ENCODE measurements at places on chromosomes 16 and 17.

DNA sequence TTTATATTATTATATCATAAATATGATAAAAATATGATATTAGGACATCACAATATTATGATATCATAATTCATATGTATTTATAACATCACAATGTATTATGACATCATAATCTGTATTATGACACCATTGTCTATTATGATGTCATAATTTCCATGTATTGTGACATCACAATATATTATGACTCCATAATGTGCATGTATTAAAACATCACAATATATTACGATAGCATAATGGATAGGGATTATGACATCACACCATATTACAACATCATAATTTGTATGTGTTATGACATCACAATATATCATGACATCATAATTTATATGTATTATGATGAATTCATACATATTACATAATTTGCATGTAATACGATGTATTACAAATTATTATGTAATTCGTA, 1755.9 kb downstream of the TP53TG3F start:
- no peak for DNase-seq

GRCh38 chr16:89612415-89613166, 851 bp upstream of the DPEP1 start:
- DNase-seq = no peak

- no peak for DNase-seq
Observed at GRCh38 chr16:66899310-66899944, 19.1 kb downstream of the PDP2 start.

GRCh38 chr17:57406981-57407286, 150.6 kb downstream of the MSI2 start:
- DNase-seq = no peak

- DNase-seq = no peak
Observed at GRCh38 chr17:39676198-39676819, 8.1 kb downstream of the PNMT start.

DNA sequence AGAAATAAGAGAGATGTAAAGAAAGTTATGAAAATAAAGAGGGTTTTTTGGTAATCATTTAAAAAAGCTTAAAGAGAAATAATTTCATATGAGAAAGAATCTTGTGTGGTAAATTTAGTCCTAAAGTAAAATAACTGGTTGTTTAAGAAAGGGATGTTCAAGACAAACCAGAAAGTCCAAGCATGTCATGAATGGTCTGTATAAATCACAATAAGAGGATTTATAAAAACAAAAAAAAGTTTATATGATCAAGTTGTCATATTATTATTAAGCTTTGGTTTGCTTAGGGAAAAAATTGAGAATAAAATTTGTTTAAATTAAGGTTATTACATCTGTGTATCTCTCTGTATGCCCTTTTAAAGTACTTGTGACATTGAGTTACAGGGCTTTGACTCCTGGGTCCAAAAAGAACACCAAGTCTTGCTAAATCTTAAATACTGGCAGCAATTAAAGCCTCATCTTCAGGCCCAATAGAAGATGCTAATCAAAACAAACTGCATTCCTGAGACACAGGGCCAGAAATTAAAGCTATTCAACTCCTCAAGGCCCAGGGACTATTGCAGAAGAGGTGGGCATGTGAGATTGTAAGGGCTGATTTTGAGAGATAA, 15.6 kb upstream of the TRIM25 start:
- no peak for DNase-seq

DNA sequence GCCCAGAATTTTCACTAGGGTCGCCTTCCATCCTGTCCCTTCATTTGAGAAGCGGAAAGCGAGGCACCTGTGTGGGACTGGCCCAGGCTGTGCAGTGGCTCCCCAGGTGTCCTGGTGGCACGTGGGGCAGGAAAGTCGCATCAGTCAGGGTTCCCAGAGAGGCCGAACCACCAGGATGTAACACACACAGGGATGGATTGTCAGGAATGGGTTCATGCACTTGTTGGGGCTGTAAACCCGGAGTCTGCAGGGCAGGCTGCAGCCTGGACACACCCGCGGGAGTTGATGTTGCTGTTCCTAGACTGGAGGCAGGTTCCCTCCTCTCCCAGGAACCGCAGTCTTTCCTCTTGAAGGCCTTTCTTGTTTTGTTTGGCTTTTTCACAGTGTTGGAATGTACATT, 30.7 kb upstream of the RPTOR start:
- DNase-seq = no peak

GRCh38 chr17:48868916-48869500, 23.6 kb upstream of the ATP5MC1 start:
- no peak for DNase-seq

- DNase-seq = no peak
Observed at GRCh38 chr17:65265276-65265675, 128.1 kb downstream of the RGS9 start.

GRCh38 chr16:89828870-89829629, 775 bp downstream of the SPIRE2 start:
- no peak for DNase-seq

GRCh38 chr16:52271088-52271750, 275.7 kb downstream of the TOX3 start:
- no peak for DNase-seq

GRCh38 chr17:63701868-63702720, 2.2 kb upstream of the LIMD2 start:
- DNase-seq = no peak

DNA sequence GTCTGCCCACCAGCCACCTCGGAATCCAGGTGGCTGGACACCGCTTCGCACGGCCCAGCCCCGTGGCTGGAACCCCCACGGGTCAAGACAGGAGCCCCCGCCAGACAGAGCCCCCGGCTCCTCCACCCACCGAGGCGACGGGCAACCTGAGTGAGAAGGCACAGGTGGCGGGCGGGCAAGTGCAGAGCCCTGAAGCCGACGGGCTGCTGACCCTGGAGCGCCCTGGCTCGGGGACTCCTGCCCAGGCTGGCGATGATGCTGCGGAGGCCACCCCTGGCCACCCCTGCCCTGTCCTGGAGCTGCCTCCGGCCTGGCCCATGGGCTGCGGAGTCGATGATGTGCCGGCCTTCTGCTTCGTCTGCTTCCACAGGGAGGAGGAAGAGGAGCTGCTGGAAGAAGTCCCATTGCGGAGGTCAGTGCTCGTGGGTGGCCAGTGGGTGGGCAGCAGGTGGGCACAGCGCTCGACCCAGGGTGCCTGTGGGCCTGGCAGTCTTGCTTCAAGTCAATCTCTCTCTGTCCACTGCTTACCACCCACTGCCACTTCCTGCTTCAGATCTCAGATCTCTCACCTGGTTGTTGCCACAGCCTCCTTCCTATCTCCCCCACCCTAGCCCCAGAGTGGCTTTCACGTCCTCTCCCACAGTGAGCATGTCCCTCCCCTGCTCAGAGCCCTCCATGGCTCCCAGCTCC, 33.1 kb upstream of the SBK1 start:
- no peak for DNase-seq

DNA sequence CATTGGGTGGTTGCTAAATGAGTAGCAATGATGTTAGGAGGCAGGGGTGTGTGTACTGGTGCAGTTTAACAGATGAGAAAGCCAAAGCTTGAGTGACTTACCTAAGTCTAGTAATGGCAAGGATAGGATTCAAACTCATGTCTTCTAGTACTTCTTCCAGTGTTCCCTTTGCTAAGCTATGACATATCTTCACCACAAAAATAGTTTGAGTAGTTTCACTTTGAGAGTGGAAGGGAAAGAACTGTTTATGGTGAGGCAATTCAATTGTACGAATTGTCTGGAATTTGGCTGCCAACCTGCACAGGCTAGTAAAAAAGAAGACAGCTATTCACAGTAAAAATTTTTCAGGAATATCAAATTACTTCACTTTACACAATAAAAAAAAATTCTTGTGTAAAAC, 138.0 kb downstream of the NLK start:
- DNase-seq = no peak

DNA sequence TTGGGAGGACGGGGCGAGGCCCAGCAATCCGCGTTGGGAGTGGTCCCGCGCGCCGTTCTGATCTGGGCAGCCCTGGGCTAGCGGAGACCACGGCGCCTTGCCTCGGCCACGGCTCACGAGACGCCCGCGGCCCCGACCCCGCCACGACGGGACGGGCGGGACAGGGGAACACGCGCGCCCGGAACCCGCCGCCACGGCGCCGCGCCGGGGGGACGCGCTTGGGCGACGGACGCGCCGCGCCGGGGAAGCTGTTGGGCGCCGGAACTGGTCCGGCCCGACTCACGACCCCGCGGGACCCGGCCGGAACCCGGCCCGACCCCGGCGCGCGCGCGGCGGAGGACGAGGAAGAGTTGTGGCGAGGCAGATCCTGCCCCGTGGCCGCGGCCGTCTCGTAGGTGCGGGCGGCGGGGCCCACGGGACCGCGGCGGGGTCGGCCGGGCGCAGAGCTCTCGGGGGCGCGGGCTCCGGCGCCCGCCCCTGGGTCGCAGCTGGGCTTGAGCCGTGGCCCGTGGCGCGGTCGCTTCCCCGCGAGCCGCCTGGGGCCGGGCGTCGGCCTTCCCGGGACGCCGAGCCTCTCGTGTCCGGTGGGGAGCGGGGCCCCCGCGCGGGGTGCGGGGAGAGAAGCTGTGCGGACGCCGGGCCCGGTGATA, at the start of gene ACSF3:
TSS of gene ACSF3 (plus strand) at position 251 of the 650 bp plus-strand sequence. CDS start 6,830 bp downstream, outside the sequence.
- no peak for DNase-seq

DNA sequence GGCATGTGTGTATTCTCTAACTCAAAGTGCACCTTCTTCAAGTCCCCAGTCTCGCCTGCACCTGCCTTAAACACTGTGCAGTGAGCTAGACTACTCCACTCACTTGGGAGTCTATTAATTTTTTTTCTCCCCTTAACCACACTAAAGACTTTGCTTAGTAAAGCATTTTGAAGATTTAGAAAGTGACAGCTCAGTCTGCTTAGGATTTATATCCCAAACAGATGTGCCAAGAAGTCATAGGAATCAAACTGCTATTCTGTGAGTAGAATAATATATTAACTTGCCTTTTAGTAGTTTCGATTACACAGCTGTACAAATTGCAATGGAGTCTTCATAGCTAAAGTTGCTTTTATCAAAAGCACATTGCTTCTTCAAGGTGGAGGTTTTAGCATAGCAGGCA, 47.2 kb upstream of the MED13 start:
- no peak for DNase-seq

GRCh38 chr16:20084624-20085226, 11.0 kb upstream of the GPR139 start:
- DNase-seq = no peak

DNA sequence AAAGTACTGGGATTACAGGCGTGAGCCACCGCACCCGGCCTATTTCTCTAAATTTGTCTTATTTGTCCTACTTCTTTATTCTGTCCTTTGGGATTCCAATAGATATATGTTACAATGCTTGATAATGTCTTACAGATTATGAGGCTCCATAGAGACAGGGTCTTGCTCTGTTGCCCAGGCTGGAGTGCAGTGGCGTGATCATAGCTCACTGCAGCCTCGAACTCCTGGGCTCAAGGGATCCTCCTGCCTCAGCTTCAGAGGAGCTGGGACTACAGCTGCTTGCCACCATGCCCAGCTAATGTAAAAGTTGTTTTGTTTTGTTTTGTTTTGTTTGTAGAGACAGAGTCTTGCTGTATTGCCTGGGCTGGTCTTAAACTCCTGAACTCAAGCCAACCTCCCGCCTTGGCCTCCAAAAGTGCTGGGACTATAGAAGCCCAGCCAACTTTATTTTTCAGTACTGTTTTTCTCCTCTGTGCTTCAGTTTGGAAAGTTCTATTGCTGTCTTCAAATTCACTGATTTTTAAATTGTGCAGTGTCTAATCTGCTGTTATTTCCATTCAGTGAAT, 10.3 kb downstream of the ANKRD13B start:
- no peak for DNase-seq

DNA sequence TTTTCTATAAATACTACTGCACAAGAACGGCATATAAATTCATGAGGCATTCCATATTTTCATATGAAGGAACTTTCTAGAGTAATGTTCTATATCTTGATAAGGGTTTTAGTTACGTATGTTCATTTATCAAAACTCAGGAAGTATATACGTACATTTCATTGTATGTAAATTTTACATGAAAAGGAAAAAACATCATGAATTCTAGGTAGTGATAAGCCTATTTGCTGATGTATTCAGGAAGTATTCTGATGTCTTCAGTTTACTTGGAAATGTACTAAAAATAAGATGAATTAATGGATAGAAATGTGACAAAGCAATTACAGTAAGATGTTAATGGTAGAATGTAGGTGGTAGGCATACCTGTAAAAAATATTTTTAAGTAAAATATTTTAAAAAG, 4.7 kb downstream of the DGKE start:
- DNase-seq = no peak

- DNase-seq = no peak
Observed at GRCh38 chr16:23207485-23207884, 24.9 kb downstream of the SCNN1G start.

GRCh38 chr16:67169642-67170167, 633 bp upstream of the NOL3 start:
- DNase-seq = no peak

- no peak for DNase-seq
Observed at GRCh38 chr17:48213797-48214196, 106.2 kb downstream of the SNX11 start.

DNA sequence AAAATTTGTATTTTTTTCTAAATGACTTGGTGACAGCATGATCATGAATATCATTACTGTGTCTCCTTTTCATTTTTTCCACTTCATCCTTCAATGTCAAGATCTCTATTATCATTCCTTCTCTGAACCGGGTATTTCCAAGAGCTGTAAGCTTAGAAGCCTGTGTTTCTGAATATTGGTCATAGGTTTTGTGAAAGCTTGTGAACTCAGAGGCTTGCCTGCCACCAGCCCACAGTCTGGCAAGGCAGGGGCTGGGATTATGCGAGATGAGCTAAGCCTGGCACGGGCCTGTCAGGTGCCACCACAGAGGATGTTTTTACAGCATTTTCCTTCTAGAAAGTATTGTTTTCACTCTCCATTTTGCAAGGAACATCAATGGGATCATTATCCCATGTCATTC, 92.8 kb downstream of the MYH10 start:
- DNase-seq = no peak

- DNase-seq = no peak
Observed at GRCh38 chr16:31348579-31348978, 6.4 kb upstream of the ITGAX start.

- no peak for DNase-seq
Observed at GRCh38 chr17:4738136-4739121, 1.2 kb upstream of the ZMYND15 start.

DNA sequence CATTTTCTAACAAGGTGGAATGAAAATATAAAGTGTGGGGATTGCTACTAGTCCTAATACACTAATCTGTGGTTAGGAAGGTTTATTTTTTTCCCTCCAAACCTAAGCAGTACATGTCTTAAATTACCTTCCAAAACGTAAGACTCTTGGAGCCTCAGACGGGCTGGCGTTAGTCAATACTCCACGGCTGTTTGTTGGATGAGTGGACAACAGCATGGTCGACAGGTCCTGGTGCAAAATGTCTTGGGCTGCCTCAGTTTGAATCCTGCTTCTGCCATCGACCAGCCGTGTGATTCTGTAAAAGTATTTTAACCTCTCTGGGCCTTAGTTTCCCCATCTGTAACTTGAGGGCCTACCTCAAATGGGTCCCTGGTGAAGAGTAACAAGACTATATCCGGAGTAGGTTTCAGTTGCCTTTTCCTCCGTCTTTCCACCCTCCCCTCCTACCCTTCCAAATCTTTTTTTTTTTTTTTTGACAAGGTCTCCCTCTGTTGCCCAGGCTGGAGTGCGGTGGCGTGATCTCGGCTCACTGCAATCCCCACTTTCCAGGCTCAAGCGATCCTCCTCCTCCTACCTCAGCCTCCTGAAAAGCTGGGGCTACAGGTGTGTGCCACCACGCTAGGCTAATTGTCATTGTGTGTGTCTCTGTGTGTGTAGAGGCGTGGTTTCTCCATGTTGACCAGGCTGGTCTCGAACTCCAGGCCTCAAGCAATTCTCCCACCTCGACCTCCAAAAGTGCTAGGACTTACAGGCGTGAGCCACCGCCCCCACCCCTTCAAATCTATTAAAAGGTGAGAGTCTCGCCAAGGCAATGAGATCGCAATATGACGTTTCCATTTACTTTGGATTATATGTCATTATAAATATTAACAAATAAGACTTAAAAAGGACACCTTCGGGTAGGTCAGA, 5.8 kb downstream of the SCGB1C2 start:
- DNase-seq = peak; percentile 31
